ENCODE measurements at places on chromosomes 3 and 15.

DNA sequence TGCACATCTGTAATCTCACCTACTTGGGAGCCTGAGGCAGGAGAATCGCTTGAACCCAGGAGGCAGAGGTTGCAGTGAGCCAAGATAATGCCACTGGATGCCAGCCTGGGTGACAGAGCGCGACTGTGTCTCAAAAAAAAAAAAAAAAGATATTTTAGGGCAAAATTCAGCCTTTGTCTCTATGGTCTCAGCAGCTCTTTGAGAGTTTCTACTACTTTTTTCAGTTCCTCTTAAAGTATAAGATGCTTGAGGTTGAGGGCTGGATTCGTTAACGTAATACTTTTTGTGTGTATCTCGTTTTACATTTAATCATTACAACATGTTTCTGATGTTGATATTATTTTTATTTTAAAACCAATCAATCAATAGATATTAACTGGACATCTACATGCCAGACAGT, 381.2 kb upstream of the TBL1XR1 start:
- H3K4me3 ChIP-seq: no peak overlapping the region
- H3K27ac ChIP-seq: no peak overlapping the region
- no peaks in the 10 kb centered on the region for H3K27me3 ChIP-seq
- H3K4me1 ChIP-seq: no peaks in the 10 kb centered on the region

- H3K27ac ChIP-seq: no peak overlapping the region
- H3K4me3 ChIP-seq: no peak overlapping the region
- H3K4me1 ChIP-seq: no peaks in the 10 kb centered on the region
- H3K27me3 ChIP-seq: no peaks in the 10 kb centered on the region
Observed at GRCh38 chr3:142670120-142670519, 53.7 kb upstream of the TRPC1 start.

GRCh38 chr3:181210275-181210674, 220.7 kb upstream of the DNAJC19 start:
- H3K27ac ChIP-seq: no peak overlapping the region
- H3K36me3 ChIP-seq: no peaks in the 10 kb centered on the region
- no peaks in the 10 kb centered on the region for H3K4me1 ChIP-seq
- H3K4me3 ChIP-seq: no peak overlapping the region
- DNase-seq: no peak
- H3K27me3 ChIP-seq: peaks cover 5% of the 10 kb centered on the region

DNA sequence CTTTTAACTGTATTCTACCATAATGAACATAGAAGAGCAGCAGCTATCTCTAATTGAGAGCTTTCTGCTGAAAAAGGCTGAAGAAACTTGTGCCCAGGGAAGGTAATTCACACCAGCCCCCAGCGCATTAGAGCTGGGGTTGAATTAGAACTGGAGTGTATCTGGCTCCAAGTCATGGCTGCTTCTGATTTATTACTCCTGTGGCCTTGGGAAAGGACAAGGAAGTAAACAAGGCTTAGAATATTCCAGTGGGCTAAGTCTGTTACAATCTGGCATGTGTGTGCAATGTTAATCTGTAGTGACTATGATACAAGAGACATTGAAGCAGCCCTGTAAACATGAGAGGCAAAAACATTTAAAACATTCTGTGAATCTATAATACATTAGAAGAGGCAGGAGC, 18.1 kb downstream of the CPA3 start:
- H3K4me1 ChIP-seq: no peaks in the 10 kb centered on the region
- H3K27ac ChIP-seq: no peak overlapping the region
- H3K4me3 ChIP-seq: no peak overlapping the region
- no peak for DNase-seq
- H3K36me3 ChIP-seq: no peaks in the 10 kb centered on the region

GRCh38 chr3:69425249-69425648, 39.4 kb upstream of the FRMD4B start:
- no peak overlapping the region for H3K27ac ChIP-seq
- H3K4me1 ChIP-seq: no peaks in the 10 kb centered on the region
- H3K36me3 ChIP-seq: no peaks in the 10 kb centered on the region
- DNase-seq: no peak
- H3K27me3 ChIP-seq: no peaks in the 10 kb centered on the region
